Stimulated activated CD4-positive, alpha-beta T cell treated with anti-CD3 and anti-CD28 coated beads, Interleukin-1b, Interleukin-23, amount 100 ng/mL, for 1 hour (primary cell): ENCODE measurements at places on chromosomes 3 and 15.

DNA sequence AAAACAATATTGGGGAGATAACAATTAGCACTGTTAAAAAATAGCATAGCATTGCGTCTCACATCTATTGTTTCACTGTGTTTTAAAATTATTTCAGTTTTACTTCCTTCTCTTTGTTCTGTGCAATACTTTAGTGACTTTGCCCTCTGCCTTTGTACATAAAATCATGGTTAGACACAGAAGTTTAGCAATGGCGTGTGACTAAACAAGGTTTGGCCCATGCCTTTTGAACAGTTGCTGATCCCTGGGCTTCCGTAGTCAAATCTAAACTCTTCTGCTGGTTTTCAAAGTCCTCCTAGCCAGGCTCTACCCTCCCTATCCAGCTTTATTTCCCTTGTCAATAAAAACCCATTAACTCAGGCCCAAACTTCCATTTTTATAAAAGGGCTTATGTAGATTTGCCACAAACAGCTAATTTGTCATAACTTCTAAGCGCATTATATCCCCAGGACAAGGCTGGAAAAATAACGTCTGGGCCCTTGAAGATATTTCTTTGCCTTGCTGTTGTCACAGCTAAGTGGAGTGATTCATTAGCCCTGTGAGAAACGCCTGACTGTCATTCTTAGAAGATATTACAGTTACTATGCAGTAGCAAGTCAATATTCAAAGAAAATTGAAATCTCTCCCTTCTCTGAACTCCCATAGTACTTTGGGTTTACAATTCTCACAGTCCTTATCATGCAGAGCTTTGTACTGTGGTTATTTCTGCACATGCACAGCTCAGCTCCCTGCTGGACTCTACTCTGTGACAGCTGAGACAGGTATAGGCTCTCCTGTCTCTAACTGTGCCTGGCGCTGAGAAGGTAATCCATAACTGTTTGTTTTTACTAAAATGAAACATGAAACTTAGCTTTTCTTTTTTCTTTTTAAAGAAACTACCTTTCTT lies 123.4 kb upstream of the SLC24A5 start:
- no peak for DNase-seq

DNA sequence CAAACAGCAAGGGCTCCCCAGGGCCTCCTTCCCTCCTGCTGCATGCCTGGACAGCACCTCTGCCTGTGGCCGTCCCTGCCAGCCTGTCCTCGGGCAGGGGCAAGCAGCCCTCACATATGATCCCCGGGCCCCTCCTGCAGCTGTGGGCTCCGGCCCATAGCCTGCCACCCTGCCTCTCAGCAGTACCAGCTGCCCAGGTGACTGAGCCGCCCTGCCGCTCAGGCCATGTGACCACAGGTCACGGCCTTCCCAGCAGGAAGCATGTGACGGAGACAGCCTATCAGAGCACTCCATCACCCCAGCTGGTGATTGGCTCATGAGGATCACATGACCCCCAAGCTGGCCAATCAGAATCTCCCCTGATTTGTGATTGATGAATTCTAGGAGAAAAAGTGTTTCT lies 23.9 kb downstream of the ALDH1L1 start:
- no peak for DNase-seq

GRCh38 chr3:140708815-140709214 lies 31.0 kb downstream of the TRIM42 start:
- DNase-seq, result no peak

DNA sequence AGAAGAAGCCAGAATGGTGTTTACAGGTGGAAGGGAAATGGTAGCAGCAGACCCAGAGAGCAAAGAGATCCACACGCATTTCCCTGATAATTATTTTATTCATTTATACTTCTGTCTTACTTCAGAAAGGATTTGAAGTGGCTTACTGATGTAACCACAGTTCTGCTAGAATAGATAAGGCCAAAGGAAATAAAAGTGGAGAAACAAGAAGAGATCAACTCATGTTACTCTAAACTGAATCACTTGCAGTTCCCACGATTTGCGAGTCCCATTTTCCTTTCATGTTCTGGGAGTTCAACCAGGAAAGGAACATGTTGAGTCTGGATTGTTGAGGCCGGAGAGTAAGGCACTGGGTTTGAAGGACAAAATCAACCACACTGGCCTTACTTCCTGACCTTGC lies 151.8 kb downstream of the MYRIP start:
- DNase-seq, result no peak

DNA sequence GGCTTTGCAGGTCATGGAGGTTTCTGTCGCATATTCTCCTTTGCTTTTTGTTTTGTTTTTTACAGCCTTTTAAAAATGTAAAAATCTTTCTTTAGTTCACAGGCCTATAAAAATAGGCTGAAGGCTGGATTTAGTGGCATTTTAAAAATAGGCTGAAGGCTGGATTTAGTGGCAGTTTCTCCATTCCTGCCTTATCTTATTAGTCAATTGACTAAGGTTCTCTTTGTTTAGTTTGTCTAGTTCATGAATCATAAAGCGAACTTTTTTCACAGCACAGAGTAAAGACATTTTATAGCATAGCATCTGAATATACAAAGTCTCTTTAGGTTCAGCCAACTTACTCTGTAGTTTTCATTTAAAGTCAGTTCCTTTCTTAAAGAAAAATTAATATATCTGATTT lies 31.4 kb downstream of the AP4E1 start:
- DNase-seq, result no peak

GRCh38 chr3:191973820-191974219 lies 512.9 kb downstream of the PYDC2 start:
- DNase-seq, result no peak

DNA sequence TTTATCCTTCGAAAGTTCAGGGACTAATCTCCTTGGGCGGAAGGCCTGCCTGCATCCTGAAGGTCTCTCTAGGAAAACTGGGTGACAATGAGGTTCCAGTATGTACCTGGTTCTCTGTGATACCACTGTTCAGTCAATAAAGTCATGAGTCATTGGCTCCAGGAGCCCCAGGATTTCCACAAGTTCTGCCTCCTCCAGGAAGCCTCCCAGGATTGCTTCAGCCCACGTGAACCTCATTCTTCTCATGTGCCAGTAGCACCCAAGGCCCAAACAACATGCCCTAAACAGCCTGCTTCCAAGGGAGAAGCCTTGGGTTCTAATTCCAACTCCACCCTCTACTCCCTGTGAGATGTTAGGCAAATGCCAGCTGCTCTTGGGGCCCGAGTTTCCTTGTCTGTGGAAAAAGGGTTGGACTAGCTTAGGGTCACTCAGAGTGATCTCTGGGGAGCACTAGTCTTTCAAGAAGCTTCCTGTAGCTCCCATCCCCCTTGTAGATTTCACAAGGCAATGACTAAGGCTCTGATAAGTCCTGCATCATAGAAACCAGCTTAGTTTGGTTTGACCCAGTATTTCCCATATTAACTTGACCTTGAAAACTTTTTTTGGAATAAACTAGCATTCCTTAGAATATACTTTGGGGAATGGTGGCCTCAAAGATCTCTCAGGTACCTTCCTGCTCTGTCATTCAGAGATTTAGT lies 118.3 kb upstream of the ATP2B2 start:
- no peak for DNase-seq

- DNase-seq, result no peak
These were observed 66.3 kb upstream of the DCBLD2 start for GRCh38 chr3:98967758-98968157.

- DNase-seq, result no peak
These were observed 441.3 kb downstream of the MAGI1 start for GRCh38 chr3:65597226-65597951.

DNA sequence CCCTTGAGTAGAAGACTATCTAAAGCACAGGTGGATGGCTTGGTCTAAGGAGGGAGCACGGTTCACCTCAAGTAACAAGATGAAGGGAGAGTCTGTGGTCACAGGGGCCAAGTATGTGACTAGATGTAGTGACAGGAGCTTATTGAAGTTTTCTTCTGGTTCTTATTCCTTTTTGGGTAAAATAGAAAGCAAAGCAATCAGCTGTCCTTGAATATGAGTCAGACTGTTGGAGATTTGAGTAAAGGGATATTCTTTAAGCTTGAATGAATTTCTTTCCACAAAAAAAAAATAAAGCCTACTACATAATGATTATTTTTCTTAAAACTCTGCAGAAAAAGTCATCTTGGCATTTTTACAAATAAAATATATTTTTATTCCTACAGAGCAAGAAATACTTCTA lies 1.5 kb upstream of the CNTN6 start:
- DNase-seq, result no peak

GRCh38 chr3:170801597-170801996 lies 68.4 kb downstream of the RPL22L1 start:
- no peak for DNase-seq

DNA sequence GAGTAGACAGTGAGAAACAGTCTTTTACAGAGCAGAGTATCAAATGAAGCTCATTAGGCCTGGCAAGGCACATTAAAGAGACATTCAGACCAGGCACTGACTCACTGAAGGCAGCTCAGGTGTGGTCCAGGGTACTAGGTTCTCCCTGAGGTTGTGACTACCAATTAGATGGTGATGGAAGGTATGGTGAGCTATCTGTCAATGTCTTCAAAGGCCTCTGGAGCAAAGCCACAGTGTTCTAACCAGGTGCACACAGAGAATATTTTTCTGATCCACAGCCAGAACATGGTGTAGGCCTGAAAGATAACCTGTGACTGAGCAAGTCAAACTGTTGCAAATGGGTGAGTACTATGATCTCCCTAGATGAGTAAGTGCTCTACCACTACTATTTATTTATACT lies 51.5 kb downstream of the EOMES start:
- DNase-seq, result no peak

DNA sequence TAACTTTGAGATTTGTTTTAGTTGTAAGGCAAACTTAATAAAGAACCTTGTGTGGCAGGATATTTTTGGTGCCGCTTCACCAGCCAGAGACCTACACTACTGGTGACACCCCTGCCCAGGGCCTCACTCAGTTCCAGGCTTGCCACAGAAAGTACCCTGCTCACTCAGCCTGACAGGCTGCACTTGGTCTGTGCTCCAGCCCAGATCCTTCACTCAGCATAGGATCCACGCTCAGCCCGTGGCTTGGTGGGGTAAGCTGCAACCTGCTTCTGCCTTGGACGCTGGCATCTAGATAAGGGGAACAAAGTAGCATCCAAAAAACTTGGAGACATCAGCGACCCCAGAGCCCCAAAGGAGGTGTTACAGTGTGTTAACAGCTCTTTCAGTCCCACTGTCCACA lies 825.5 kb downstream of the EPHA3 start:
- DNase-seq, result no peak

- no peak for DNase-seq
These were observed 213.2 kb downstream of the XXYLT1 start for GRCh38 chr3:195057716-195058115.

GRCh38 chr3:112061152-112061551 lies 25.0 kb upstream of the C3orf52 start:
- DNase-seq, result no peak

DNA sequence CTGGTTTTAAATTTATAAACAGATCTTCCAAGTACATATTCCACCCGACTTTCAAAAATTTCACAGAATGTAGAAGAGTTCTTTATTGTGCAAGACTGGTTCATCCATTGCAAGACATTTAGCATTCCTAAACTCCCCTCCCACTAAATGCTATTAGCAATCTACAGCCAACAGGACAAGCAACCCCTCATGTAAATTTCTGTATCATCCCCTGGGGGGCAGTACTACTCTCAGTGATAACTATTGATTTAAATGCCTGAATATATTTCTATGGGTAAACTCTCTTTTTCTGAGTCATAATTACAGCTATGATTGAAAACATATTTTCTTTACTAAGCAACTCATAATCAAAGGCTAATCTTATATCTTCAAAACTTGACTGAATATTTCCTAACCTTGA lies 10.7 kb upstream of the SLC15A2 start:
- no peak for DNase-seq

DNA sequence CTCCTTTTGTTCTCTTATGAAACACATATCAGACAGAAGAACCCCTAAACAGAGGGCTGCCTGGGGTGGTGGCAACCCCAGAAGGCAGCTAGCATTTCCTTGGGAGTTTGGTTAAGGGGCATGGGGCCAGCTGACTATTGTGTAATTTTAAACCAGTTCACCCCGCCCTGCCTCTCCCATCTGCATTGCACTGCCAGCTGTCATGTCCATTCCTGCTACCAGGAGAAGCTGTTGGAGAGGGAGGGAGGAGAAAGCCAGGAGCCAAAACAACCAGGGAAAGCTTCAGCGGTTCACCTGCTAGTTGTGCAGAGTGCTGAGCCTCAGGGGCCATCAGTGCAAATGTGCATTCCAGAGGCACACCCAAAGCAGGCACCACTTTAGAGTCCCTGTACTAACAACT lies 47.6 kb upstream of the ATP1B3 start:
- DNase-seq, result no peak

DNA sequence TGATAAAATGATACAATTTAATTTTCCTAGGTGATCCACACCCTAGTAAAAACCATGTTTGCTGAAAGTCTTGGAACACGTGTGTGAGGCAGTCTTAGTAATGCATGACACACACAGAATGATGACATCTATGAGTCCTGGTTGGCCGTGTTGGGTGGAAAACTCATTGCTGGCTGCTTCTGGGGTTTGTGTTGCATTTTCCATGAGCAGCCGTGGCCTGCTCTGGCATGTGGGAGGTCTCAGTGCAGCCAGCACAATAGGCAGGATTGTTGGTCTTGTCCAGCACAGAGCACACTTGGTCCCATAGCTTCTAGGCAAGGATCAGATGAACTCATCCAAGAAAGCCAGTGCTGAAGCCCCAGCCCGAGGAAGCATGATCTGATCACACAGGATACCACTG lies 172.8 kb upstream of the UBE3A start:
- DNase-seq, result no peak

DNA sequence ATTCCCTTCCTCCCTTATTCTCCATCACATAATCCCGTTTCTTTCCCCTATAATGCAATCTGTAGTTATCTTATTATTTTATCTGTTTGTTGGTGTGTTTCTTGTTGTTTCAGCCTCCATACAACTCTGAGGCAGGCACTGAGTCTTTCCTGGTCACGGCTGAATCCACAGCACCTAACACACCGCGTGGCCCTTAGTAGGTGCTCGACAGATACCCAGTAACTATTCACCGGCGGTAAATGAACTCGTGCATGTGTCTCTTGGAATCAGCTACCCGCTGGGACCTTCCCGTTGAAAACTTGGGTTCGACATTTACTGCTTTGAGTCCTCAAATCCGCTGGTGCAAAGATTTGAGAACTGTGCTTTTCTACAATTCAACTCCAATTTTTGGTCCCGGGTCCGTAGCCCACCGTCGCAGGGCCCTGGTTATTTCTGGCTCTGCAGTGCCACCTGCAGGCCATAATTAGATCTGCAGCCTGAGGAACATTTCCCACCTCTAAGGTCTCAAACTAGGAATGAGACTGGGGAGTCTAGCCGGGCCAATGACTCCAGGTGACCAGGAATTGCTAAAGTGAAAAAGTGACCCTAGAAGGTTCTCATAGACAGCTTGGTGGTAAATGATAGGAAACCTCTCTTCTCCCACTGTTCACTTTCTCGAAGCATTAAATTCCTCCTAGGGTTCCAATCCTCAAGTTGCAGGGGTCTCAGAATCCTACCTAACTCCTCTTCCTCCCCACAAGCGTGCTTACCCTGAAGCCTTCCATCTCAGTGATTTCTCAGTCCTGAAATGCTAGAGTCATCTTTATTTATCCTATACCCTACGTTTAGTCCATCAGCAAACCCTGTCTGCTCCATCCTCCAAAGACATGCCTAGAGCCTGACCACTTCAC lies 40.0 kb upstream of the TRH start:
- DNase-seq, result no peak

- no peak for DNase-seq
These were observed 240.8 kb upstream of the KCNMB2 start for GRCh38 chr3:178295292-178295912.

GRCh38 chr3:18284716-18285115 lies 140.4 kb downstream of the SATB1 start:
- DNase-seq, result no peak
